ENCODE measurements at places on chromosomes 5 and 9.

- DNase-seq: no peak
Observed at GRCh38 chr5:103315455-103315854, 56.9 kb downstream of the MACIR start.

DNA sequence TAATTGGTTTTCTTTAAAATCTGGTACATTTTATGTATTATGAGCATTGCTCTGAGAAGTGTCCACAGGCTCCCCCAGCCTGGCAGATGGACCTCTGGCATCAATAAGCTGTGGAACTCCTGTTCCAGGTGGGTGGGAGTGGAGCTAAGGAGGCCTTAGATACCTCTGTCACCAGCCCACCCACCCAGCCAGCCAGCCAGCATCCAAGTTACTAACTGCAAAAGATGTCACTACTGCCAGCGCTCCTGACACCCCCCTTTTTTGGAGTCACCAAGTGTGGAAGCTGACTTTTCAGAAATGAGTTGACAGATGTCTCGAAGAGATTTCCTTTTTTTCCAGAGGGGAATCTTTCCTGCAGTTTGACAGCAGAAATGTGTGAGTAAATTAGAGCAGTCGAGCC lies 111.2 kb downstream of the GALNT10 start:
- no peak for DNase-seq

- DNase-seq: no peak
Observed at GRCh38 chr5:53446908-53447307, 33.5 kb upstream of the FST start.

- DNase-seq: no peak
Observed at GRCh38 chr5:135599421-135600151, 20.8 kb upstream of the CXCL14 start.

DNA sequence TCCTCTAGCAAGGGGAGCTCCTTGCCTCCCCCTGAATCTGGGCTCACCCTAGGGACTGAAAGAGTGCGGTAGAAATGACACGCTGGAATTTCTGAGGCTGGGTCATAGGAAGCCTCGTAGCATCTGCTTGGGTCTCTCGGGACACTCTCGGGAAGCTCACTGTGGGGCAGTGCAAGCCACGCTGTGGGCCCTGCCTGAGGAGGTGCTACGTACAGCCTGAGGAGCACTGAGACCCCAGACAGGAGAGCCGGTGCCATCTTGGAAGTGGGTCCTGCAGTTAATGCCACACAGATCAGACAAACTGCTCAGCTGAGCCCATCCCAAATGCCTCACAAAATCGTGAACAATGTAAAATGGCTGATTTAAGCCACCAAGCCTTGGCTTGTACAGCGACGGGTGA lies 1.8 kb downstream of the MRPL36 start:
- no peak for DNase-seq

- peak; percentile 92 for DNase-seq
Observed at GRCh38 chr5:139985733-139986132, 57.4 kb downstream of the NRG2 start.

DNA sequence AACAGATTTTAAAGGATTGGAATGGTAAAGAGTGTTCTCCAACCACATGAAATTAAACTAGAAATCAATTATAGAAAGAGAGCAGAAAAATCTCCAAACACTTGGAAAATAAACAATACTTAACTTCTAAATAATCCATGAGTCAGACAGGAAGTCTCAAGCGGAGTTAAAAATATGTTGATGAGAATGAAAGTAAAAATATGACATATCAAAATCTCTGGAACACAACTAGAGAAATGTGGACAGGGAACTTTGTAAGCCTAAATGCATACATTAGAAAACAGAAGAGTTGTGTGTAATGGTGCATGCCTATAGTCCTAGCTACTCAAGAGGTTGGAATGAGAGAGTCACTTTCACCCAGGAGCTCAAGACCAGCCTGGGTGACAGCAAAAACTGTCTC lies 47.9 kb upstream of the ZNF618 start:
- DNase-seq: no peak

DNA sequence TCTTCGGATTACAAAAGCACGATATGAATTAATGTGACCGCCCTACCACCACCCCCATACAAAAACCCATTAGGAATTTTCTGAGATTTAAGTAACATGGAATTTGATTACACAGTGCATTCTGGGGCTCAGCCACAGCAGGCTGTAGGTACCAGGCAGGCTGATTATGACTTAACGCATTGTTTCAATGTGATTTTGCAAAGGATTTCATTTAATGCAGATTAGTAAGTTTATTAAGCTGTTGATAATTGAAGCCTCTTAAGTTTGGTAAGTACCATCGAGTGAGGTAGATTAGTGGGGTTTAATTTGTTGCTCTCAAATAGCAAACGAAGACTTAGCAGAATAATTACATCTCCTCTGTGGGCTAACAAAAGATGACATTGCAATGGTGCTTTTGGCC lies 240.1 kb downstream of the TRPM3 start:
- DNase-seq: no peak

DNA sequence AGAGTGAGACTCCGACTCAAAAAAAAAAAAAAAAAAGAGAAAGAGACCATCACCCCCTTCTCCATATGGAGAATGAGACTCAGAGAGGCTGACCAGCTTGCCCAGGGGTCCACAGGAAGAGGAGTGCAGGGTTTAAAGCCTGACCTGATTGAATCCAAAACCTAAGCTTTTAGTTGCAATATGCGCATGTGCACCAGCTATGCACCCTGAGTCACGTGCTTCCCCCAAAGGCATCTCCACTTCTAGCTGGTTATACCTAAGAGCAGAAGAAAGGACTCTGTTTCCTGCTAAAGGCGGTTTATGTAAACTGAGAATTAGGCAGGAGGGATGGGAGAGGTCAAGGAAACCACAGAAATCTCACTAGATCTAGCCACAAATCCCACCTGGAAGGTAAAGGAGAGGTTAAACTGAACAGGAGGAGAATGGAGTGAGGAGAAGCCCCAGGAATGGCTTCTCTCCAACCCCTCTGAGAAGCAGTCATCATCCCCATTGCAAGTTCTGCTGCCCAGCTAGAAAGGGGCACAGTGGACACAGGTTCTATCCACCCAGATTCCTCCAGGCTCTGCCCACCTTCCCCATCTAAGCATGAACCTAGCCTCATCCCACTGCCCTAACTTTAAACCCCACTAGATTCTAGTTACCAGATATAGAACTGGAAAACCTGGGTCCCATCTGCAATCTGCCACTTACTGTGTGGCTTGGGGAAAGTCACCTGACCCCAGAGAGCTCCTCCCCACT lies 171.3 kb downstream of the ACTL7B start:
- no peak for DNase-seq

GRCh38 chr9:8706531-8706930 lies 907.0 kb upstream of the DMAC1 start:
- DNase-seq: no peak

GRCh38 chr9:2859776-2860379 lies 16.0 kb upstream of the PUM3 start:
- DNase-seq: no peak

Data from HS-5 (cell line).